ENCODE measurements at places on chromosomes 11 and 22.

- no peak for DNase-seq
Observed at GRCh38 chr22:47576908-47577307, 814.5 kb downstream of the TBC1D22A start.

DNA sequence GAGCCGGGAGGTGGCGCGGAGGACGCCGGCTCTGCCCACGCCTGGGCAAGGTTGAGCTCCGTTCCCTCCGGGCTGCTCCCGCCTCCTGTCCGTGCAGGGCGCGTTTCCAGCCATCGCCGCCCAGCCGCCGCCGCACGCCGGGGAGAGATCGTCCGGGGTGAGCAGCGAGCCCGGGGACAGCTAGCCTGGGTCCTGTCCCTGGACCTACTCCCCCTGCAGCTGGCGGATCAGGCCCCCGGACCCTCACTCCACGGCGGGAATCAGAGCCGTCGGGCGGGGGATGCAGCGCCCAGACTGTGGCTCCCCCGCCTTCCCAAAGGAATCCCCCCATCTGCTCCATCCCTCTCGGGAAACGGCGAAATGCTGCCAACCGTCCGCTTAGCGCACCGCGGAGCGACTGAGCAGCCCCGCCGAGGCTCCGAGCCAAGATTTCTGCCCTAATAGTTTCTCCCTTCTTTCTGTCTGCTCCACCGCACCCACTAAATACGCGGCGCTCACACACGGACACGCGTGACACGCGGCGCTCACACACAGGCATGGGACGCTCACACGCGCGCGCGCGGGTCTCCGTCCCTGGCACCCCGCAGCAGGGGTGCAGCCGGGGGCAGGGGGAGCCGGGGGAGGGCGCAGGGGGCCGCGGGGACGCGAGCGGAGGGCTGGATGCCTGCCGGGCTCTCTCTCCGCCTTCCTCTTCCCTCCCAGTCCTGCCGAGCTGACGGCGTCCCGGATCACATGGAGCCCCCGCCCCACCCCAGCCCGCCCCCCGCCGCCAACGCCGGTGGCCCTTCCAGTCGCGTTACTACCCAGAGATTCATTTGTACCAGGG is at the start of gene KCNJ5:
Gene KCNJ5 (plus strand): TSS at position 814 of the 826 bp plus-strand sequence. CDS start 19,918 bp downstream, outside the sequence.
- no peak for DNase-seq

- DNase-seq, result peak; percentile 28
Observed at GRCh38 chr11:19259487-19260345, 19.0 kb upstream of the E2F8 start.

- DNase-seq, result no peak
Observed at GRCh38 chr11:11313902-11314692, 39.0 kb downstream of the CSNK2A3 start.

- DNase-seq, result no peak
Observed at GRCh38 chr11:67470337-67471002, 1.4 kb upstream of the TMEM134 start.

DNA sequence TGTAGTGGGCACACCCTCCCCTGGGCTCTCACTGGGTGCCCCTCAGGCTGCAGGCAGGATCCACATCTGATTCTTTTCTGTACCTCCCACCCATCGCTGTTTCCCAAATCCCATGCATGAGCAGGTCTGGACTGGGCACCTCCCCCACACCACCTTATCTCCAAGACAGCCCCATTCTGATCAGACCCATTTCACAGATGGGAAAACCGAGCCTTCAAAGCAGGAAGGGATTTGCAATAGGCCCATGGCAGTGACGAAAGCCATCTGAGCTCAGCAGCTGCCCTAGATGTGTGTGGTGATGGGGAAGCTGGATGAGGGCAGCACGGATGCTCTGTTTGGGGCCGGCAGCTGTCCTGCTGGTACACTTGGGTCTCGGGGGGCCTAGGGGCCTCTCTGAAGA is 41.4 kb downstream of the WNT7B start:
- DNase-seq, result no peak

GRCh38 chr11:116871248-116871647 is 33.8 kb upstream of the APOA1 start:
- no peak for DNase-seq

DNA sequence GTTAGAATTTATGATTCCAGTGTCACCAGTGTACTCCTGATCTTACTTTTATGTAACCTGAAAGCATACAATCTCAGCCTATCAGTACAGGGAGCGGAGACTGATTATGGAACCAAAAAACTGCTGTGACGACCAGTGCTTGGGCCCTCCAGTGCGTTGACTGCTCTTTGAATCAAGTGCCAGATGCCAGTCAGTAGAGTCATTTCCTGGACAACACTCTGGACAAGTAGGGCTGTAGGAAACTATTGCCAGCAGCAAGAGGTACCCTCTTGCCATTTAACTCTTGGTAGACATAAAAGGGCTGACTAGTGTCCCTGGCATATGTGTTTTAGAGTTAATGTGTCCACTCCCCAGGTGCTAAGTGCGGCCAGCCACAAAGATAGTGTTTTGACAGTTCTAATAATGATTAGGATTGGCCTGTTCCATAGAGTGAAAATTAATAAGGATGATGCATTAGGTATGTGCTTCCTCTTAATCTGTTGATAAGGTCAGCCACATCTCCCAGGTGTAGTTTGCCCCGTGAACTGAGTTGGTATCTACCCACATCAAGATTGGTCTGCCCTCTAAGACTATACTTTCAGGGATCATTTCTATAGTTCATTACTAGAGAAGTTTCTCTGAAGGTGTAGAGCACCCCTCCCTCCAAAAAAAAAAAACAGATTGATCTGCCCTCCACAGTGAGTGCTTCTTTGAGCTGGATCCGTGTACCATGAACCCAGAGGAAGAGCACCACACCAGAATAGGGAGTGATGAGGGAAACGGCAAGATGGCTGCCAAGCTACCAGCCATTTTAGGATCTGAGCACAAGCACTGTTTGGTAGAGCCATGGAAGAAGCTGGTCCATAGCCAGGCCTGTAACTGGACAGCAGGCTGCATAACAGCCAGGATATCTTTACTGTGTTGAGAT is 20.7 kb upstream of the AIFM3 start:
- DNase-seq, result no peak

- DNase-seq, result no peak
Observed at GRCh38 chr11:43788421-43788820, 92.2 kb upstream of the ALKBH3 start.

- no peak for DNase-seq
Observed at GRCh38 chr11:47264521-47264920, 5.4 kb upstream of the MADD start.

DNA sequence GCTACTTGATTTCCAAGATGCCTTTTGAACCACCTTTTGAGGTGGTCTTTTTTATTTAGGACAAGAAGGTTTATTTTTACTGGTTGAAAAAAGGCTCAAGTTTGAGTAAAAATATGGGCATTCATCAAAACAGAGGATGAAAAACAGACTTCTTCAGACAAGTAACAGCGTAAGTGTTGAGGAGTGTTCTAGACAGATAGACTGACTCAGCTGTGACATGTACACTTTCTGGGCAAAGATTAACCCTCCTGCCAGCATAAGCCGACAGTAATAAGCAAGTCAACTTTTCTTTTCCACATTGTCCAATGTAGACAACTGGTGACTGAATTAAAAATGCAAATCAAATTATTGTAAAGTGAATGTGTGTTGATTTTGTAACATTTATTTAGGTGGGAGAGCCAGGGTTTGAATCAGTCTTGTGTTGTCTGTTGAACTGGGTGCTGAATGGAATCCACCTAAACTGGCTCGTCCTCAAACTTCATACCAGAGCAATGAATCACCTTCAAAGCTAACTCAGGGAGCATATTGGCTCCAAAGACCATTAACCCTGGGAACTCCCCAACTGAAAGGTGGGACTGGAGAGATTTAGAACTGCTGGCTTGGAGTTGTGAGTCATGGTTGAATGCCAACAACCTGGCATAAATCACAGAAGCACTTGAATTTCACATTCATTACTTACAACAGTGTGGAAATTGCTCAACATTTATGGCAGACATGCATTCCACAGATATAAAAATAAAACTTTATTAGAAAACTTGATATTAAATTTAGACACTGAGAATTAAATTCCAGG is 377.0 kb downstream of the ETS1 start:
- DNase-seq, result no peak

GRCh38 chr22:32854351-32854804 is 52.9 kb downstream of the TIMP3 start:
- no peak for DNase-seq

DNA sequence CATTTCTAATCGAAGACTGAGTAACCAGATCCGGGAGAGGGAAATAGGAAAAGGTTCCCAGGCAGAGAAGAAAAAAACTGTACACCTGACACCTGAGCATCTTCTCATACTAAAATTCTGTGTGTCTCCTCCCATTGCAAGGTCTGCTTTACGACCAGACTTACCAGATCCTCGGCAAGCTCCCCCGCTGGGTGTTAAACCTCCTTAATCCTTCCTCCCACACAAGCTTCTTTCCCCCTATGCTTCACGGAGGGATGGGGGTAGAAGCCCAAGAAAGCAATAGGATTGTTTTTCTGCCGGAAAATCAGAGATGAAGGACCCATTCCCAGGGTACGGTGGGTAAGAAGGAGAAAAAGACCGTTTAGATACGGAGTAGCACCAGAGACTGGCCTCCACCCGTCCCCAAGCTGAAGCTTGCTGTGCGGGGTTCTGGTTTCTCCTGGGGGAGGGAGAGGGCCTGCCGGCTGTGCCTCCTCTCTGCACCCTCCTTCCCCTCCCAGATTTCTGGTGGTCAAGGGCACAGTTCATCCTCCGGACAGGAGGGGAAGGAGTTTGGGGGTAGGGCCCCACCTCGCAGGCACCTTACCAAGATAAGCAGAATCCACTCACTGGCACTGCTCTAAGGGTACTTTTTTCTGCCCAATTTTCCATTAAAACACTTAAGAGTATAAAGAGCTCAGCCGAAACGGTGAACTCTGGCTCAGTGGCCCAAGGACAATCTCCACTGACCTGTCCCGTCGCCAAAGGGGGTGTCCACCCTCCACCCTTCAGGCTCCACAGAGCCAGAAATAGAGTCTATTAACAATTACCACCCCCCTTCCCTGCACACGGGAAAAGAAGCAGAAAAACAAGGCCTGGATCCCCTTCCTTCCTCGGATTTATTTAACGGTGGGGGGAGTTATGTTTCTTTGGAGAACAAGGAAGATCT is 1.2 kb downstream of the TOB2 start:
- DNase-seq, result no peak

GRCh38 chr11:47532597-47533213 is 20.2 kb downstream of the CELF1 start:
- DNase-seq, result no peak

- DNase-seq, result no peak
Observed at GRCh38 chr11:66334605-66335442, 1.4 kb downstream of the RIN1 start.

DNA sequence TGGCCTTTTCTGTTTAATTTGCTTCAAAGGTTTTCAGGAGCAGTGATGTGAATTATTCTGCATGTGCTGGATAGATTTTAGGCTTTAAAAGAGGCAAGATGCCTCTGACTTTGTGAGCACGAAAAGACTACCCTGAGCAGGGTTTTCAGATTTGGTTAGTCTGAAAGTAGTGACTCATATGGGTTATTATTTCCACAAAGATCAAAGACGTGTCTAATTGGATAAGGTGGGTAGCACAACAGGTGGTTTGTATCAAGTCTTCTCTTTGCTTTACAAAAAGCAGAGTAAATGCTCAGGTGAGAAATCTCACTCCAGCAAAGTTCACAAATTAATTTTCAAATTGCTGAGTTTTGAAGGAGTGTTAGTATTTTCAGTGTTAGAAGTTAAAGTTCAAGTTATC is 37.6 kb upstream of the DBX1 start:
- no peak for DNase-seq

GRCh38 chr11:32215157-32215556 is 124.3 kb downstream of the RCN1 start:
- no peak for DNase-seq

- DNase-seq, result no peak
Observed at GRCh38 chr11:67345920-67346819, 7.2 kb downstream of the POLD4 start.
